Activated naive CD4-positive, alpha-beta T cell treated with Interleukin-2 at 50 U/mL for 16 hours (primary cell): ENCODE measurements at places on chromosomes 2 and 18.

DNA sequence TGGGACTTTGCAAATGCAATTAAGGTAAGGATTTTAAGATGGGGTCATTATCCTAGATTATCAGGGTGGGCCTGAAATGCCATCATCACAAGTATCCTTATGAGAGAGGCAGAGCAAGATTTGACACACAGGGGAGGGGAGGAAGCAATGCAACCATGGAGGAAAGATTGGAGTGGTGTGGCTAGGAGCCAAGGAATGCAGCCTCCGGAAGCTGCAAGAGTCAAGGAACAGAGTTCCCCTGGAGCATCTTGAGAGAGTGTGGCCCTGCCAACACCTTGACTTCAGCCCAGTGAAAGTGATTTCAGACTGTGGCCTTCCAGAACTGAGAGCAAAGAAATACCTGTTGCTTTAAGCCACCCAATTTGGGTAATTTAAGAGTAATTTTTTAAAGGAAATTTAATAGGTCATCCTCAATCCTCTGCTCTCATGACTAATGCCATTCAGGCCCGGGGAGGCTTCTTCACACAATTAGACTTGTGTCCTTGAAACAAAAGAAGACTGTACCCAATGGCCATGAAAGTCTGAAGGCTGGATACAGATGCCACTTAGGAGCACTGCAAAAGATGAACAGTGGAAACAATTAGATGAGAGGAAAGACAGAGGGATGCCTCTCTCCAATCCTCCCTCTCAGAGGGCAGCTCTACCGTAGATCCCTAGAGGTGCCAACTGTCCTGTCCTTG lies 250.3 kb upstream of the ID2 start:
- no peak for DNase-seq

- no peak for DNase-seq
These were observed 132.8 kb upstream of the TMEFF2 start for GRCh38 chr2:192327576-192327975.

GRCh38 chr18:37383846-37384595 lies 181.6 kb downstream of the CELF4 start:
- no peak for DNase-seq

DNA sequence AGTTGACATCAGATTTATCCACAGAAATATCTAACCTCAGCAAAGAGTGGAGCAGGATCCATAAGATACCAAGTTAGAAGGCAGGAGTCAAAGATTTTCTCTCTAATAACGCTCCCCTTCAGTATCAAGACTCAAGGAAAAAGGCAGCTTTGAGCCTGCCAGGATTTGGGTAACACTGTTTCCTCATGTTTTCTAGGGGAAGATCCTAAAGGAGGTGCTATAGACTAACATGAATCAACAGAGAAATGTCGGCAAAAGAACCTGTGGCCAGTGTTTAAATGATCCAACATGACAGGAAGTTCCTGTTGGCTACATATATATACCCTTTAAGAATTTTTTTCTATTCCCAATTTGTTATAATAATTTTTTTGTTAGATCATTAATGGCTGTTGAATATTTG lies 402.3 kb downstream of the TGIF1 start:
- DNase-seq = no peak

DNA sequence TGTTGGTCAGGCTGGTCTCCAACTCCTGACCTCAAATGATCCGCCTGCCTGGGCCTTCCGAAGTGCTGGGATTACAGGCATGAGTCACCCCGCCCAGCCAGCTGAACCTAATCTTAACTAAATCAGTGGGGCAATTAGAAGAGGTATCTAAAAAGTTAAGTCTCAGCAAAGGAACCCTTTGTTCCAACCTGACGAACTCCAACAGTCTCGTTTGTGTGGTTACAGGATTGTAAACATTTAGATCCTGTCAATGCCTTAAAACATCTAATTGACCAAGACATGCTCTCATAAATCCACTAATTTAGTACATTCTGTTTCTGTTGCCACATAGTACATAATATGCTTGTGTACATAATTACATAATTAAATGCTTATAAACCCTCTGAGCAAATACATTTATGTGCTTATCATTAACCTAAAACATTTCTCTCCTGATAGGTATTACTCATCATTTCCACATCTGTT lies 31.1 kb upstream of the STK39 start:
- no peak for DNase-seq

- DNase-seq = peak; percentile 36
These were observed 1.5 kb downstream of the UCN start for GRCh38 chr2:27306573-27307286.

GRCh38 chr2:58081000-58081399 lies 34.4 kb downstream of the VRK2 start:
- DNase-seq = no peak

GRCh38 chr2:184598316-184599053 lies at the start of gene ZNF804A:
TSS of gene ZNF804A (plus strand) at chr2:184598529. CDS start at chr2:184598960, 431 bp downstream.
- no peak for DNase-seq

DNA sequence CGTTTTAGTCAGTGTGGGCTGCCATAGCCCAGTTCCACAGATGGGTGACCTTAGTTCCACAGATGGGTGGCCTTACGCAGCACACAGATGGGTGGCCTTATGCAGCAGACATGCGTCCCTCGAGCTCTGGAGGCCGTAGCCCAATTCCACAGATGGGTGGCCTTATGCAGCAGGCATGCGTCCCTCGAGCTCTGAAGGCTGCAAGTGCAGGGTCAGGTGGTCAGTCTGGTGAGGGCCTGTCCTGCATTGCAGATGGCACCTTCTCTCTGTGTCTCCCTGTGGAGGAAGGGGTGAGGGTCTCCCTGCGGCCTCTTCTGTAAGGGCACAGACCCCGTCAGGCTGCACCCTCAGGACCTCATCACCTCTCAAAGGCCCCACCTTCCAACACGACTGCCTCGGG lies 189.5 kb upstream of the TPO start:
- DNase-seq = no peak

DNA sequence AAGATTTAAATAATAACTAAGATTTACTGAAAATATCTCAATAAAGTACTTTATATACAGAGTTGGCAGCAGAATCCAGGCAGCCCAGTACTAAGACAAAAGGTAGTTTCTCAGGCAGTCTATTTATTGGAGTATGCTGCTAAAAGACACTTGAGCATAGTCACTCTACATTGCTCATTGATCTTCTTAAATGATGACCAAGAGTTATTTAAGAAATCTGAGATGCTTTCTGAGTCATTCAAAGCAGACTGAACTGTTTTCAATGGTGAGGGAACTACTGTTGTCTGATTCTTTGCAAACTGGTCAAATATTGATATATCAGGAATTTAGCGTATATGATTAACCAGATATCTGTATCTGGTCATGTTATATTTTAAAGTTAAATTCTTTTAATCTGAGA lies 133.6 kb downstream of the PHLPP1 start:
- DNase-seq = no peak

DNA sequence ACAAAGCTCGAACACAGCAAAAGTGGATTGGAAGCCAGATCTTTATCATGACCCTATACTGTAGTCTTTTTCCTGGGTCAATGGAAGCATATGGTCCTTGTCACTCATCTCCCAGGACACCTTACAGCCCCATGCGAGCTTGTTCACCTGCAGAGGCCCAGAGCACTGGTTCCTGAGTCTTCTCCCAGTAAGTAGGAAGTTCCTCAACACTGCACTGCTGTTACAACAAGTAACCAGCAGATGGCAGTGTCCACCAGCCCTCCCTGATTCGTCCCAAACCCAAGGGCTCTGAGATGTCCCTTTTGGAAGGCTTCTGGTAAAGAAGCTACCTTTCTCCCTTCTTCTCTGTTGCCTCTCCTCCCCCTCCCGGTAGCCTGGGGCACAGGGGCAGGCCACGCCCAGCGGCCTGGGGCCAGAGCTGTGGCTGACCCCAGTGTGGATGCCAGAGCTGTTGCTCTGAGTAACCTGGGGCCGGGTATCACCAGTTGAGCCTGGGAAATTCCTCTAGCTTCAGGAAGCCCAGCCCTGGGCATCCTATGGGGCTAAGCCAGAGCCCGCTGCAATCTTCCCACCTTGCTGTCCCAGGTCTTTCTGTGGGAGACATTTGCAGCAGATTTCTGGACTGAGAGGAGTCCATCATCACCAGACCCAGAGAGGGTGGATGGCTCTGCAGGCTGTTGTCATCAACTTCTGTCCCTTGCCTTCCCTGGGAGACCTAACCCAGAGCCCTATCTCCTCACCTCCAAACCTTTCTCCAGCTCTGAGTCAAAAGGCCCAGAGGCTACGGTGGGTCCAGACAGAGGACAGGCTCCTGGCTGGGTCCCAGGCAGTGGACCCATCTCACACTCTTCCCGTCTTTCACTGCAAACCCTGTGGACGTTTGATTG lies 5.3 kb upstream of the GDF7 start:
- DNase-seq = peak; percentile 68

GRCh38 chr2:112149866-112150435 lies 11.8 kb downstream of the FBLN7 start:
- DNase-seq = no peak

DNA sequence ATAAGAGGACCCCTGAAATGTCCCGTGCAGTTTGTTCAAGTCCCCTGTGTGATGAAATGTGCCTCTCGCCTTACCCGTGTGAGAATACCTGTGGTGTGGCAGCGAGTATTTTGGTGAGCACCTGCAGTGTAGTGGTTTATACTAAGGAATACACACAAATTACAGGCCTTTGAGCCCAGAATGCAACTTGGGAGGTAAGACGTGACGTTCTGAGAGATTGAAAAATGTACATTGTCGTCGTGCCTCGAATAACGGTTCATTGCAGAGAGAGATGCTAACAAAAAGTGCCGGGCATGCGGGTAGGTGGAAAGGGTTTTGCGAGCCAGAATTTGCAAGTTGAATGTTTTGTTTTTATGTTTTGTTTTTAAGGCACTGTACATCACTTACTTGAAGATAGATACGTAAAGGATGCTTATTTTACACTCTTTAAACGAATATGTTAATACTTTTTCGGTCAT lies 867 bp downstream of the RBBP8 start:
- no peak for DNase-seq

DNA sequence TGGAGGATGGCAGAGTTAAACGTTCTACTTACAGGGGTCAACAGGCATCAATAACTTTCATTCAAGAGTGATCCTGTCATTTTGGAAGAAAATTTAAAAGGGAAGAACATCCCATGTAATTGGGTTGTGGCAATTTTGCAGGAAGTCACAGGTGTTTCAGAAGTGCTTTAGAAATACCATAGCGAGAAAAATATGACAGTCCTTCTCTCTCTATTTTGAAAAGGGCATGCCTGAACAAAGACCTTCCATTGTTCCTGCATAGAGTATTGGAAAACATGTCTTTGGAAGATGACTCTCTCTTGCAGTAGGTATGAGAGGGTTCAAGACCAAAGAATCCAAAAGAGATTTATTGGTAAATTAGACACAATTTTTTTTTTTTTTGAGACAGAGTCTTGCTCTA lies 81.8 kb upstream of the SERTAD2 start:
- DNase-seq = no peak

GRCh38 chr2:19371996-19372582 lies 13.7 kb upstream of the OSR1 start:
- no peak for DNase-seq

GRCh38 chr2:79789811-79790210 lies 277.0 kb downstream of the CTNNA2 start:
- DNase-seq = no peak

- no peak for DNase-seq
These were observed 127.4 kb downstream of the TANC1 start for GRCh38 chr2:159095813-159096212.

- DNase-seq = no peak
These were observed 19.4 kb downstream of the CYP26B1 start for GRCh38 chr2:72128059-72128842.

DNA sequence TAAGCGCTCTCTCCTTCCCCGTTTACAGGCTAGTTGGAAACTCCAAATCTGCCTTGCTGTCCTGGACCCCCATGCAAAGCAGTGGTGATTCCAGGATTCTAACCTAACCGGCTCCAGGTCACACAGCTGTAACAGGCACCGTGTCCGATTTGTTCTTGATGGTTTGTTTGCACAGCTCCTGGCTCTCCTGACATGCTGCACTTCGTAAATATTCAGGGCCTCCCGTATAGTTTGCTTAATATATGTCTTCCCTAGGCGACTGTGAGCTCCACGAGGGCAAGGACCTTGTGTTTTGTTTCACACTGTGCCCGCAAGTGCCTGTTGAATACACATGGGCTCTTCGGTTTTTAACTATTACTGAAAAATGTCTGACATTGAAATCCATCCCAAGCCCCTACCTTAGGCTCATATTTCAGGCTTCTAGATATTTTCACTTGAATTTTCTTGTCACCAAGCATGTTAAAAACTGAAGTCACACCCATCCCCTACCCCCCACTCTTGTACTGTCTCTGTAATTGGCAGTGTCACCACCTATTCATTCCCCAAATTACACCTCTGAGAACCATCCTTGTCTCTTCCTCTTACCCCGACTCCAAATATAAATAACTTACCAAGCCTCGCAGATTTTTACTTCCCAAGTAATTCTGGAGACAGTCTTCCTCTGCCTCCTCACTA lies 1.0 kb upstream of the PUM2 start:
- DNase-seq = no peak

DNA sequence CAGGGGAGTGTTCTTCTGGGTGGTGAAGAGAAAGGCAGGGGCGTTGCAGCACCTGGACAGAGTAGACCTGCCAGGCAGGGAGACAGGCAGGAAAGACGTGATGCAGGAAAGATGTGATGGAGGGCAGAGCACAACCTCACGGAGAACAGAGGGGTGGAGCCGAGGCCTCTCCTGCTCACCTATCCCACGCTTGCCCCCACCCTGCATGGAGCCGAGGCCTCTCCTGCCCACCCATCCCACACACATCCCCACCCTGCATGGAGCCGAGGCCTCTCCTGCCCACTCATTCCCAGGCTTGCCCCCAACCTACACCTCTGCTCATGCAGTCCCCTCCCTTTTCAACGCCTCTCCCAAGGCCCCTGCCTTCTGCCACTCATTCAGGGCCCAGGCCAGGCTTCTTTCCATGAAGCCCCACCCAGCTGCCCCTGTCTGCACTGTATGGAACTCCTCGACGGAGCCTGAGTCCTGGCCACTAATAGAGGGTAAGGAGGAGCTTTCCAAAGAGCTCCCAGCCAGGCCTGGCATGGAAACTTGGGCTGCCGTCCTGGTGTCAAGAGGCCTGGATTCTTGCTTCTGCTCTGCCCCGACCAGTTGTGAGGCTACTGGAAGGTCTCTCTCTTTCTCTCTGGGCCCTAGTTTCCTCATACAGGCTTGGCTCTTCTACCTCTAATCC lies 32.0 kb upstream of the LOXHD1 start:
- no peak for DNase-seq

DNA sequence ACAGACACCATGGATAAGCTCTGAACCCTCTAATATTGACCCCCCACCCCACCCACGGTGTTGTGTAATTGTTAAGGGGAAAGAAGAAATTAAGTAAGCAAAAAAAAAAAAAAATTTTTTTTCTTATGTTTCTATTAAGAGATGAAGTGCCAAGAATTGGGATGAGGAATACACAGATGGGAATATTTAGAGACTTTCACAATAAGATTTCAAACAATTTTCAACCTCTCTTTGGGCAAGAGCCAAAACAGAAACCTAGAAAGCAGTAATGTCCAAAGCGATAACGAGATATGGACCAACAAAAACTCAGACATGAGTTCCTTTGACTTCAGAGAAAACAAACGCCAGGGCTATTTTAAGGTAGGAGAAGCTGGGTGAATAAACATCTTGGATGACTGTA lies 14.4 kb downstream of the PIEZO2 start:
- no peak for DNase-seq
